ENCODE measurements at places on chromosomes 7 and 10. TPM values are rescaled to one million over a fixed set of nuclear protein-coding genes. Genes with fewer than 3 reads are reported as not detected.

DNA sequence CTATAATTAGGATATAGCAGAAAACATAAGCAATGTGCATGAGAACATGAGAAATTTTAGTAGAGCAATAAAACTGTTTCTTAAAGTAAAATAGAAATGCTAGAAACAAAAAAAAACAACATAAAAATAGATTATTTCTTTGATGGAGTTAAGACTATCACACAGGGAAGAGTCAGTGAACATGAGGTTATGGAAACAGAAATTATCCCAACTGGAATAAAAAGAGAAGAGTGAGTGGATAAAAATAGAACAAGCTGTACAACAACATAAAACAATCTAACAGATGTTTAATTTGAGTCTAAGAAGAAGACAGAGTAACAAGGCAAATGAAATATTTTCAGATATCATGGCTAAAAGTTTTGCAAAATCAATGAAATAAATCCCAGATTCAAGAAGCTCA is 7.5 kb upstream of the OR6B1 start:
- no peak for DNase-seq

GRCh38 chr7:131532570-131533091 is 23.8 kb downstream of the PODXL start:
- DNase-seq: peak; percentile 51

GRCh38 chr7:116672596-116673456 is 830 bp downstream of the MET start:
- DNase-seq: peak; percentile 13

DNA sequence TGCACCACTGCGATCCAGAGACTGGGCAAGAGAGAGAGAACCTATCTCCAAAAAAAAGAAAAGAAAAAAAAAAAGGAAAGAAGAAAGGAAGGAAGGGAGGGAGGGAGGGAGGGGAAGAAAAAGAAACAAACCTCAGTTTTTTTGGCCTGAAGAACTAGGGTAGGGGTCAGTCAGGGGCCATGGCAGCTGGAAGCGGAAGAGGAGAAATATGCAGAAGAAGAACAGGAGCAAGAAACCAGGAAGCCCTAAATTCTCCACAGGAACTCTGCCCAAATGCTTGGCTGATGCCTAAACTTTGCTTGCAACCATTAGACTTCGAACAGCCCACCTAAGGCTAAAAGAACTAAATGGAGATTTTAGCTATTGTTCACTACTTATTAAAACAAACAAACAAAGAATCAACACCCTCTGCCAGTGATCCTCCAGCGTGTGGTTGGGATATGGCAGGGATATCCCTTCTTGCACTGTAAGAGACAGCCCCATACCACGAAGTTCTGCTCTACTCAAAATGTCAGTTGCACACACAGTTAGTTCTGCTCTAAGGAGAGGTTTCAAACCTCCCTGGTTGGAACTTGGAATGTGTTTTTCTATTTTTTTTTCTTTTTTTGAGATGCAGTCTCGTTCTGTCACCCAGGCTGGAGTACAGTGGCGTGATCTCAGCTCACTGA is 139.5 kb downstream of the FAM107B start:
- DNase-seq: no peak

DNA sequence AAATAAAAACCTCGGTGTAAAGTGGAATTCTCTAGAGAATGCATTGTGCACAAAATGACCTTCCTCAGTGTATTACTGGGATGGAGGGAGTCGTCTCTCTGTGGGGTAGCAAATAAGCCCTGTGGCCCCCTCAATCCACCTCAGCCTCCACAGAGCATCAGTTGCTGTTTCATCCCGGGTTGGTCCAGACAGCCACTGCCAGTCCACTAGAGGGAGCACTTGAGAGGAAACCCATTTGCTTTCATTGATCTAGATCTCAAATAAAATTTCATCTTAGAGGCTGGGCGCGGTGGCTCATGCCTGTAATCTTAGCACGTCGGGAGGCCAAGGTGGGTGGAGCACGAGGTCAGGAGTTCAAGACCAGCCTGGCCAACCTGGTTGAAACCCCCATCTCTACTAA is 1128.7 kb downstream of the CNTNAP2 start:
- peak; percentile 69 for DNase-seq

The MYL7 gene
- polyA plus RNA-seq: not detected

The PHKG1 gene
- 2.1 TPM for polyA plus RNA-seq

Data from testis (tissue), 5 donors.